ENCODE measurements at places on chromosomes 3 and 15.

- DNase-seq, result no peak
Observed at GRCh38 chr3:169510693-169511010, 152.9 kb downstream of the MECOM start.

GRCh38 chr3:11248596-11248995 is 23.6 kb upstream of the ATG7 start:
- no peak for DNase-seq

DNA sequence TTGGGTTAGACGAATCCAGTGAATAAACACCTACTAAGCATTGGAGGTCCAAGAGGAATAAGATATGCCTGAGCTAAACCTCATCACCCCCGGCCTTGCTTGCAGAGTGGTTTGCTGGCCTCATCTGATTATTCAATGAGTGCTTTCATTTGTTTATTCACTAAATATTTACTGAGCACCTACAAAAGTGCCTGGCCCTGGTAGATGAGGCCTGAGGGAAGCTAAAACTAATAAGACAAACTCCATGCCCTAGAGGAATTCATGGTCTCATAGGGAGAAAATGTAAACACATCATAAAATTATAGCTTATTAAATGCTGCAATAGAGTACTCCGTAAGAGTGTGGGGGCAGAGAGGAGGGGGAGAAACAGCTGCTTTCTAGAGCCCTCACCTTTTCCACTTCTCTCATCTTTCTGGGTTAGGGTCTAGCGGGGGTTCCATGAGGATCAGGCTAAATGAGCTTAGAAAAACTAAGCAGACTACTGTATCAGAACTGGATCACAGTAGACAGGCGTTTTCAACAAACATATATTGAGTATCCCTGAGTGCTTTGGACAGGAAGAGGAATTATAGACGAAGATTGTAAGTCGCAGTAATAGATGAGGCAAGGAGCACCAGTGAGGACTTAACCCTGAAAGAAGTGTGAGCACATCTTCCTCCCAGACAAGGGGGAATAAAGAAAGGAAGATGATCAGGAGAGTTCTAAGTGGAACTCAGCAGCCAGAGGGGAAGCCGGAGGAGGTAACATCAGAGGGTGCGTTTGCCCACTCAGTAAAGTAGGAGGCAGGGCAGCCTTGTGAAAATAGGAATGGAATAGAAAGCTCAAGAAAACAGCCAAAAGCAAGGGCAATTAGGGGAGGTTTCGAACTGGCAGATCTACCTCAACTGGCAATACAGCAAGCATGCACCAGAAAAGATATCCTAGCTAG is 31.5 kb upstream of the LAMP3 start:
- no peak for DNase-seq

GRCh38 chr15:90530250-90531051 is 728 bp downstream of the CRTC3 start:
- peak; percentile 72 for DNase-seq

DNA sequence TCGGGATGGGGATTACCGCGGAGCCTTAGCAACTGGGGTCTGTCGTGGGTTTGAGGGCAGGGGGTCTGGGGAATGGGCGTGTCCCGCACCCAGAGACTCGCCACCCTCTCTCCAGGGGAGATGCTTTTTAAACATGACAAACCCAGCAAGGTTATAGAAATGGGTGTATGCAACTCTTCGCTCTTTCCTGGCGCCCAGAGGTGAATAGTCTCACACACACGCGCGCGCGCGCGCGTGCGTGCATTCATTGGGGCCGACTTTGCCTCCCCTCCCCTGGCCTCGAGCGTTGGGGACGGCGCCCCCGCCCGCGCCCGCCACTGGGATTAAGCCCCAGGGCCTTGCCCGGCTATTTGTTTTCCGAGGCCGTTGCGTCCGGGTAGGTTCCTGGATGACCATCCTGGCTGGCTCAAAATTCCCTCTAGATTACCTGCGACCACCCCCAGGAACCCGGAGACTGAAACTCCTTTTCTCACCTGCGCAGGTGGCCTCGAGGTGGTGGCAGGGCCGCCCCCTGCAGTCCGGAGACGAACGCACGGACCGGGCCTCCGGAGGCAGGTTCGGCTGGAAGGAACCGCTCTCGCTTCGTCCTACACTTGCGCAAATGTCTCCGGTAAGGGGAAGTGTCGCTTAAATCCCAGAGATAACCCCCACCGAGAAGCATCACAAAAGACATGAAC is 777 bp downstream of the GPR160 start:
- DNase-seq, result no peak

DNA sequence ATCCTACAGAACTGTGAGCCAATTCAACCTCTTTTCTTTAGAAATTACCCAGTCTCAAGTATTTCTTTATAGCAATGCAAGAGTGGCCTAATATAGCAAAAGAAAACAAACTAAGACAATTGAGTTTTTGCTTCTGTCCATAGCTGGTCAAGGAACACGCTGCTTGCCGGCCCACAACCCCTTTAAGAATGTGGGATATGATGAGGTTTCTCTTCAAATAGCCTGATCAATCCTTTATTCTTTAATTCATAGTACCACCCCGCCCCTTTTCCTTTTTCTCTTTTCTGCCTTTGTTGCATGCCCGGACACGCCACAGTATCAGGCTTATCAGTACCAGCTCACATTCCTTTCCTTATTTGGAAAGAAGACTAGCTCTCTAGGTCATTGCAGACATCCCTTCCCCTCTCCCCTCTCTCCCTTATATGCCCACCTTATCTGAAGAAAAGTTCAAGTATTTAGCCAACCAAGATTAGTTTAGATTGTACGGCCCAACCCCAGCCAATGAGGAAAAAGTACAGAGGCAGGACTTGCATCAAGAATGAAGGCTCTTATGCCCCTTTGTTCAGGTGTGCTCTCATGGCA is 404.5 kb downstream of the OCA2 start:
- DNase-seq, result no peak

GRCh38 chr15:44536302-44536961 is 515 bp upstream of the EIF3J start:
- no peak for DNase-seq

- DNase-seq, result no peak
Observed at GRCh38 chr3:38254872-38255271, 10.7 kb upstream of the SLC22A13 start.

DNA sequence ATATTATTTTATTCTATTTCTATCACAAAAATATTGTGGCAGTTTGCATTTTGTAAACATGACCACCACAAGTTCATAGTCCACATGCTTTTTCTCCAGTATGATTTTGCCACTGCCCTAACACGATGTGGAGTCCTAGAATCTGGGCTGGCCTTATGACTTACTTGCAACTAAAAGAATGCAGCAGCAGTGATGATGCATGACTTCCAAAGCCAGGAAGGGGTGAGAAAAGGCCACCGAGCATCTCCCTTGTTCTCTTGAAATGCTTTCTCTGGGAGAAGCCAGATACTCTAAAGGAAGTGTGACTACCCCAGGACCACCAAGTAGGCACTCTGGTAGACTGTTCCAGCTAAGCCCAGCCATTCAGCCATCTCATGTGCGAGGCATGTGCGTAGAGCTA is 191.6 kb upstream of the MRPL3 start:
- no peak for DNase-seq

DNA sequence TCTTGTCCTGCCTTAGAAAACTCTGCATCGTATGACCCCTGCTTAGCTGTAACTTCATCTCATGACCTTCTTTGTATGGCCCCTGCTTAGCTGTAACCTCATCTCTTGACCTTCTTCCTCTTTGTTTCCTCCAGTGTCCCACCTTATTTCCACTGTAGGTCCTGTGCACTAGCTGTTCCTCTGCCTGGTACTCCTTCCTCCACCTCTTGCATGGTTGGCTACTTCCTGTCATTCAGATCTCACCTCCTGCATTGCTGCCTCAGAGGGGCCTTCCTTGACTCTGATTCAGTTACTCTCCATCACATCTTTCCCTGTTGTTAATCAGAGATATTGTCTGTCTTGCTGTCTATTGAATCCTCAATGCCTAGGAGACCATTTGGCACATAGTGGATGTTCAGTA is 63.2 kb downstream of the PDE8A start:
- no peak for DNase-seq

DNA sequence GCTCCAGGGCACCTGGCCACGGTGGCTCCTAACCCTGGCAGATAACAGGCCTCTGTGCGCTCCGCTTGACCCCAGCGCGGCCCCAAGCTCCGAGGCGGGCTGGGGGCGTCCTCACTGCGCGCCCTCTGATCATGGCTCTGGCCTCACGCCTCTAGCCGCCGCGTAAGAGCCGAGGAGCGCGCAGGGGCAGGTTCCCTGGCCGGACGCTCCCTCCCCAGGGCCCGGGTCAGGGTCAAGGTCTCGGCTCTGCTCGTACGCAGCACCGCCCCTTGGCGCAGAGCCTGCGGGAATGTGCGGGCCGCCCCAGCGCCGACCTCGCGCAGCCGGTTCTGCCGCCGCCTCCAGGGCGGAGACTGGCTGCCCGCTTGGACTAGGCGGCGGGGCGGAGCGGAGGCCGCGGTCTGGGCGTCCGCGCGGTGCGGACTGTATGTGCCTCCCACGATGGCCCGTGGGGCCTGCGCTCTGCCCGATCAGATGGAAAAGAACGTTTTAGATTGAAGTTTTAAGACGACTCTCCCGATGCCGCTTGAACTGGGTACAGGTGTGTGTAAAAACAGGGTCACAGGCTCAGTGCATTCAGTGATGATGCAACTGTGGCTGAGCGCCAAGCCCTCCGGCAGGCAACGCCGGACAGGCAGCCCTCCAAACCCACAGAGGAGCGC is 40.8 kb downstream of the CHST14 start:
- peak; percentile 14 for DNase-seq
